ENCODE measurements at places on chromosomes 2 and 18. TPM values are rescaled to one million over a fixed set of nuclear protein-coding genes. Genes with fewer than 3 reads are reported as not detected.

Gene UCN
- 0.30 TPM for total RNA-seq

Gene CUL3
- total RNA-seq, result 51.8 TPM

Gene SPEG
- total RNA-seq, result 9.1 TPM

Gene CKAP2L
- 2.1 TPM for total RNA-seq

Gene NIF3L1
- total RNA-seq, result 20.7 TPM

Gene SULT1C4
- total RNA-seq, result not detected

Gene MYO3B
- total RNA-seq, result 0.47 TPM

Gene QPCT
- 2.2 TPM for total RNA-seq

Gene RNU2-63P
- not detected for total RNA-seq

Gene CDH19
- under 0.01 TPM for total RNA-seq

Gene REG3G
- not detected for total RNA-seq

Measured in smooth muscle cell of the coronary artery (primary cell).